ENCODE measurements at places on chromosomes 2 and 18.

- no peak for DNase-seq
Observed at GRCh38 chr2:206520450-206520849, 77.1 kb downstream of the ADAM23 start.

DNA sequence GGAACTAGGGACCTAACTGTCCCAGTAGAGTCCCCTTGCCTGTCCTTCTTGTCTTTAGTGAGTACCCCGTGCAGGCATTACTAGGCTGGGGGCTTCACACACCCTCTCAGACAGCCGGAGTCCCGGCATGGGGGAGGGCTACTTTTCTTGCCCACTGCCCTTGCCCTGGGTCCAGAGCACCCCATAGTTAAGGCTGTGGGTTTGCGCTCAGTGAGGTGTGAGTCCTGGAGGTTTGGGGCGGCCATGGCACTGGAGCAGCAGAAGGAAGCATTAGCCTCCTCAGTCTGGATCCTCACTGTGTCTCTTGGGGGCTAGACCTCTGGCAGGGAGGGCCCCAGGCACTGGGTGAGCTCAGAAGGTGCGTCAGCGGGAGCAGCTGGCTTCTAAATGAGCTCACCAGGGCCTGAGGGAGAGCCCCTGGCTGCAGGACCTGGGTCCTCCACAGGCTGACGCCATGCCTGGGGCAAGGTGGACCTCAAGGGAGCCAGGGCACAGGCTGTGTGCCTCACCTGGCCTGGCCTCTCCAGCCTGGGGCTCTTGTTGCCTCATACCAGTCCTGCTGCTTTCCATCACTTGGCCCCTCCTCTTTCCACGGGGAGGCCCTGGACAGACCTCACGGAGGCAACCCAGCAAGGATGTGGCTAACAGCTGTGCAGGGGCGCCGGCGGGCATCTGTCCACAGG is 27.4 kb downstream of the HS6ST1 start:
- DNase-seq: no peak

DNA sequence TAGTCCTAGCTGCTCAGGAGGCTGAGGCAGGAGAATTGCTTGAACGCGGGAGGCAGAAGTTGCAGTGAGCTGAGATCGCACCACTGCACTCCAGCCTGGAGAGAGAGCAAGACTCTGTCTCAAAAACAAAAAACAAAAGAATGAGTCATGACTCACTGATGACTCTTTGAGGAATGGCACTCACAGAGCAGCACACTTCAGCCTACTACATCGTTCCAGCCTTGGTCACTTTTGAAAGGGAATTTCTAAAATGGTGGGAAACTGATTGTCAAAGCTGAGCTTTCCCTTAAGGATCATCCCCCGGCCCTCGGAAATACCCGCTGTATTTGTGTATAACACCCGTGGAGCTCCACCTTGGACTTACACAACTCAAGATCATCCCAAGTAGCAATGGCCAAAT is 217.3 kb upstream of the HS6ST1 start:
- DNase-seq: no peak

- DNase-seq: no peak
Observed at GRCh38 chr18:72427721-72428120, 116.4 kb downstream of the CBLN2 start.

DNA sequence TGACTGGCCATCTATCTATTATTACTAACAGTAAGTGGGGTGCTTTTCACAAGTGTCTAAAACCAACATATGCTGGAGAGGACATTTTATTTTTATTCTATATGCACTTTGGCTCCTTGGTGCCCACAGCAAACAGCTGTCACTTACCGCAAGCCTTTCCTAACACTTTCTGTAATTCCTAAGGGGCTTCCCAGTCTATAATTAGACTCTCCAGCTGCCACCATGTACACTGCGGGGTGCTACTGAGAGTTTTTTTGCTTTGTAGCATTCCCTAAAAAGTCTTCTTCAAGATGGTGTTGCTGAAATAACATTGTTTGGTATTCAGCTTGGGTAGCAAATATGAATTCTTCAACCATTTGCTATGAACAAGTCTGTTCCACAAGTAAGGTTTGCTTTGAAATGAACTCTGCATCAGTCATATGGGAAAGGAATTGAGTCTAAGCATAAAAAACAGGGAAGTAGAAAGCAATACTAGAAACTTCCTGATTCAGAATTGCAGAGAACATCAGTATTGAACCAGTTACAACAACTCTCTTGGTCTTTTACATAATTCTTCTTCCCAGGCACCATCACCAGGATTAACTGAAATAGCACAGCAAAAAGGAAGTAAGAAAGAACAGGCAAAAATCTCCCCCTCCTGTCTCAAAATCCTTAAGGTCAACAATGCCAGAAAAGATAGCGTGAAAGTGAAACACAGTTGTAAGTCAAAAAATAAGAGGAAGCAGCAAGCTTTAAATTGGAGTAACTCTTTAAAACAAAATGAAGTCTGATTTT is 28.6 kb downstream of the EPB41L3 start:
- no peak for DNase-seq

GRCh38 chr2:162821176-162821575 is 17.4 kb downstream of the KCNH7 start:
- no peak for DNase-seq

DNA sequence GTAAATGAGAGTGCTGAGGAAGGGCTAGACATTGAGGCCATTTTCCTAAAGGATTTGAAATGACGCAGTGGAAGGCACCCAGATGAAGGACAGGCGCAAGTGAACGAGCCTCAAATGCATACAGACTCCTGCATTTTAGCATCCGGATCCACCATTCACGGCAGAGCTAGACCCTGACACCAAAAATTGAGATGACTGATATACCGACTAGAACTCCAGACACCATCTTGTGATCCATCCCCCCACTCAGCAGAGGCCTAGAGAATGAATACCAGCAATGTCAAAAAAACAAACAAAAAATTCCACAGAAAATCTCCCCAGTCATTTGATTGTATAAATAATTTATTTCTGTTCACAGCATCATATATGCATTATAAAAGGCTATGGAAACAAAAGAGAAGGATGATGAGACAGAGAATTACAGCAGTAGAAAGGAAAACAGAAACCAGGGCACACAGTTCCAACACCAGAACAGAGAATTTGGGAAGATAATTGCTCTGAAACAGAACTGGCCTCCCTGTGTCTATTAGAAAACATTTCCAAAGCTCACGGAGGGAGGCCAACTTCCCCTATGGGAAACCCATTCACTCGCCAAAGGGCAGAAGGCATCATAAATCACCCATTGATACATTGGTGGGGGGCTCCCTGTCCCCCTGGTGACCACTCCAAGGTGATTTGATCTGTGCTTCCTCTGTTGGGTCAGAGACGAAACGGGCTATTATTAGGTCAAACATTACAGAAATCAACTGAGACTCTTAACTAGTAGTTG is 4.0 kb downstream of the ARL4C start:
- no peak for DNase-seq

DNA sequence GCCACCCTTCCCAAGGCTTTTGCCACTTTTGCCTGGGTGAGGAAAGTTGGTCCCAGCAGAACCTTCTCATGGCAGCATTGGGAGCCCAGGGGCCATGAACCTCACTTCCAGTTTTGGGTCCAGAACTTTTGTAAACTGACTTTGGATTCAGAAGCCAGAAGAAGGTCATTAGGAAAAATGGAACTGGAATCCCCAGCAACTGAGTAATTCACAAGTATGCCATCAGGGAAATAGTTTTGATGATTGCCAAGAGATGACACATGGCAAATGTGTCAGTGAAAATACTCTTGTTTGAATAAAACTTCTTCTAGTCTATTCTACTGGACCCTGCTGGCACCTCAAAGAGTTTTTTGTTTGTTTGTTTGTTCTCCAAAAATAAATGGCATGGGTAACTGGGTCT is 203.7 kb downstream of the SETBP1 start:
- DNase-seq: no peak

- no peak for DNase-seq
Observed at GRCh38 chr2:191297033-191297432, 51.8 kb downstream of the MYO1B start.

DNA sequence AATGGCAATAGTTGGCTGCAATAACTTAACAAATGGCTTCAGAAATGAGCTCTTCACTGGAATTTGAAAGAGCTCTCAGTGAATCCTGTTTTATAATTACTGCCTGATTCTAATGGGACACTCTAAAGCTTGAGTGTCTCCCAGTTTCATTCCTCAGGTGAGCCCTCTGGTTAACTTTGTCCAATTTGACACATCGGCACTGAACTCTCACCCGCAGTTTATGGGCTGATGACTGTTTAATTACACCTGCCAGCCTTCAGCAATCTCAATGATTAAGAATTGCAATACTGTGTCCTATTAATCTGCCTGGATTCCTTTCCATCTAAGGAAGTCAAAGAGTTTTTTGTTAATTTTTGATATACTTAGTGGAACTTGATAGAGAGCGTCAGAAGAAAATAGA is 110.7 kb upstream of the NABP1 start:
- DNase-seq: no peak

- DNase-seq: no peak
Observed at GRCh38 chr2:68723181-68723580, 11.4 kb upstream of the ARHGAP25 start.

GRCh38 chr2:71261534-71261933 is 34.6 kb upstream of the PAIP2B start:
- DNase-seq: no peak

GRCh38 chr2:147098940-147099339 is 745.9 kb upstream of the ACVR2A start:
- DNase-seq: no peak

DNA sequence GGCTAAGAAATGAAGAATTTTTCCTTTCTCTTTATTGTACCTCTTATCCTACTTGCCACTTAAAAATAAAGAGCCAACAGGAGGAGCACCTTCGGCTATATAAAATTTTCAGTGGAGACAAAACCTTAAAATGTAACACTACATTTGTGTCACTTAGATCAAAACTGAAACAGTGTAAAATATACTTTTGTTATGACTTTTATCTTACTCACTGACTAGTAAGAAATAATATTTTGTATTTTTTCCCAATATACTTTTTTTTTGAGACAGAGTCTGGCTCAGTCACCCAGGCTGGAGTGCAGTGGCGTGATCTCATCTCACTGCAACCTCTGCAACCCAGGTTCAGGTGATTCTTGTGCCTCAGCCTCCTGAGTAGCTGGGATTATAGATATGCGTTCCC is 28.3 kb downstream of the KCNJ13 start:
- no peak for DNase-seq

- DNase-seq: no peak
Observed at GRCh38 chr2:198710562-198710961, 747.2 kb downstream of the SATB2 start.

DNA sequence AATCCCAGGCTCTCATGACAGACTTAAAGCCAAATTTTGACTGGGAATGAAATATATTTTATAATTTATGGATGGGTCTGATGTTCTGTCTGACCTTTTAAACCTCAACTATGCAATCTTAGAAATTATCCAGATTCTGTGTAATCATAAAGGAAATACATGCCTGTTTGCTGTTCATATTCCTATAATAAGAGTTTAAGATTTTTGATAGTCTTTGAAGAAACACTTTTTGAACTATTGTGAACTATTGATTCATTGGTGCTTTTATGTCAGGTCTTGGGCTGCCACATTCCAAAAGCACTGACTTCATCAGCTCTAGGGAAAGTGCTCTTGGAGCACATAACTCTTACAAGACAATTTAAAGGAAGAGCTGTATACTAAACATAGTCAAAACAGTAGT is 64.2 kb downstream of the CCDC150 start:
- no peak for DNase-seq

DNA sequence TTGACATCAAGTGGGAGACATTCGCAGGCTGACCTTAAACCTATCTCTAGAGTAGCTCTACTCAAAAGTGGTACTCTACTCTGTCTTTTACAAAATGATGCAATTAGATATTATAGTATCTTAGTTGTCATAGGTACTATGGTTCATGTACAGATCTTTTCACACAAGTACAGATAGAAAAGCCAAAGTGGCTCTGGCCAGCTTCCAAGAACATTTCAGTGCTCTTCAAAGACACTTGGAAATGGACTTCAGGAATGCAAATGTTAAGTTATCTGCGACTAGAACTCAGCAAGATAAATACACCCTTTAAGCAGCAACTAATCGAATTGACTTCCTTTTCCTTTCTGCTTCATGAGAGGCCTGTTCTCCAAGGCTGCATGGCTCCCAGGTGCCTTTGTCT is 718.7 kb upstream of the FAM98A start:
- DNase-seq: no peak

GRCh38 chr2:218332920-218333645 is 23.6 kb upstream of the CATIP start:
- DNase-seq: no peak

DNA sequence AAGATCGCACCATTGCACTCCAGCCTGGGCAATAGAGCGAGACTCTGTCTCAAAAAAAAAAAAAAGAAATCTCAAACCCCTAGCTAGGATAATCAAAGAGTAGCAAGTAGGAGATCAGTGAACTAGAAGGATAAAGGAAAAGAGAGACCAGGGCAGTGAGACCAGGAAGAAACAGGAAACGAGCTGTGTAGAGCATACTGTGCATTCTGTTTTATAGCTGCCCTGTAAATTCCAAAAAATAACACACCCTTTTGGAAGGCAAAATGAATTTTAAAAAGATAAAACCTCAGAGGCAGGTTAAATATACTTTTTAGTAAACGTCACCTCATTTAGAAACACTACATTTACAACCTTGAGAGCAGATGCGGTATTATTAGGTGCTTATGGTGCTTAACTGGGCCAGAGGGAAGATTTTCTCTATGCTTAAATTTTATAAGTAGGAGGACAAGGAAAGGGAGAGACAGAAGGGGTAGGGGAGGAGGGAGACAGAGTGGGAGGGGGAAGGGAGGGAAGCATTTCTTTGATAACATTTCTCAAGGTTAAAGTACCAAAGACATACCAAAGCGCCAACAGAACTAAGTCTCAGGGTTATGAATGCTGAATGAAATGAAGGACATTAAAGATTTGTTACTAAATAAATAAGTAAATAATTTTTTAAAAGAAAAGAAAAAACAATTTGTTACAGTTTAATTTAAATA is 30.1 kb downstream of the FEZ2 start:
- no peak for DNase-seq

DNA sequence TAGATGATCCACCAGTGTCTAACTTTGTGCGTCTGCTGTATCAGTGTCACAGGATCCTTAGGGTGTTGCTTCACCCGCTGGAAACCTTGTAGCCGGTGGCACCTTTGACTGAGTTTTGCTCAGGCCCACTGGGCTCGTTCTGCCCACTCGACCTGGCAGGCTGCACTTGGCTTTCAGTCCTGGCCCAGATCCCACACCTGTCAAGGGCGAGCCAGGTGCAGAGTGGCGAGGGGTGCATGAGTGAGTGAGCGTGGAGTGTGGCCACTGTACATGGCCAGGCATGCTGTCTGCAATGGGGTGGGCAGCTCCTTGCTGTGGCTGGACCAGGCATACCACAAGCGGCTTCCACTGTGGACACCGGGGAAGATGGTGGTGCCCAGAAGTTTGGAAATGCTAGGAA is 179.0 kb downstream of the FAM210A start:
- no peak for DNase-seq

GRCh38 chr18:13520306-13520705 is 206.1 kb downstream of the FAM210A start:
- no peak for DNase-seq

- no peak for DNase-seq
Observed at GRCh38 chr2:235642446-235643098, 148.7 kb downstream of the AGAP1 start.

GRCh38 chr18:55511277-55511676 is 76.7 kb downstream of the TCF4 start:
- no peak for DNase-seq

Measured in T-helper 2 cell treated with Interferon-gamma antibody and Interleukin-4, amounts not matched to agents 5 μg/mL and 100 μg/mL, for 36 hours (primary cell).